ENCODE measurements at places on chromosomes 2 and 18. TPM values are rescaled to one million over a fixed set of nuclear protein-coding genes. Genes with fewer than 3 reads are reported as not detected.

DNA sequence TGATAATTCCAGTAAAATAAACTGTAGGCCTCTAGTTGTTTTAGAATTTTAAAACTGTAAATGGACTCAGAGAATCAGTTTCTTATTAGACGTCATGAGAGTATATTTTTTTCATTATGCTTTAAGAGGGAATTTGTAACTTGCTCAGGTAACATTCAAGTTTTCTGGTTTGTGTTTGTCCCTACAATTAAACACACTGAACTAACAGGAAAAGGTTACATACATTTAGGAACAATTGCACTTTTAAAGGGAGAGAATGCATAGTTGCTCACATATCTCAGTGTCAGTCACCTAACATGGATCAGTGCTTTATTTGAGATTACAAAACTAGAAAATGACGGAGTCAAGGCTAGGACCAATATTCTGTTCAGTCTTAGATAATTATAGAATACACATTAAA is 3.1 kb downstream of the COL3A1 start:
- no peak for DNase-seq

The CROCC2 gene
- 0.04 TPM for polyA plus RNA-seq

DNA sequence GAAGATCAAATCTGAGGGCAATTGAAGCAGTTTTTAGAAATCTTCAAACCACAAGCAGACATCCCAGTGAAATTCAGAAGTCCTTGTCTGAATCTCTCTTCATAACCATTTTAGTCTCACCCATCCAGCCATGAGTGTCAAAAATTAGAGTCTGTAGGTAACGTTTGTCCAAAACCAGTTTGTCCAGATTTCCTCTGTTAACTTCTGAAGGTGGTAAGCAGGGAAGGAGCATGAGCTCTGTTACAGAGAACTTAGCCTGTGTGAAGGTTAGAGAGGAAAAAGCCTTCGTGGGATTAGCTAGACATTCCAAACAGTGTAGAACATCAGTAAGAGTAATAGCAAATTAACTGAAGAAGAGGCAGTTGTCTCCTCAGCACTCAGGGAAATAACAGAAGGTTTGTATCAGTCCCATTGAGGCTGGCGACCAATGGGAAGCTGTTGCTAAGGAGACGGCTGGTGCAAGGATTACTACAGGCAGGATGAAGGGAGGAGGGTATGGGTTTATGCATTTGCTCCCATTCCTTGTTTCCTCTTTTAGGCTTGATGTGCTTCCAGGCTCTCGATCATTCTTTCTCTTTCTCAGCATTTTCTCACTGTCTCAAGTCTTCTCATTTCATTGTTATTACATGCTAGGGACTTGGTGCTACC is 8.7 kb upstream of the GPR155 start:
- no peak for DNase-seq

DNA sequence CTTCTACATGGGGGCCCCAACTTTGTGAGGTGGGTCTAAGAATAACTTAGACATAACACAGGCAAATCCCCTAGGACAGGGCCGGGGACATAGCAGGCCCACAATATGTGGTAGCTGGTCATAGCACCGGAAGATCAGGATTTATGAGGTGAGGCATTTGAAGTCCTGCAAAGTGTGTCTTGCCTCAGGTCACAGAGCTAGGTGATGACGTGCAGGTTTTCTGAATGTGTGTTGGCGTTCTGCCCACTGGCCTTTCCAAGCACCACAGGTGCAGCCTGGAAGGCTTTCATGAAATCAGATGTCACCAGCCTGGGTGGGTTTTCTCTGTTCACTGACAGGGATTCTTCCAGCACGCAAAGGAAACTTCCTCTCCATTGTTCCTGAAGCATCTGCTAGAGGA is 119.1 kb downstream of the LRATD1 start:
- DNase-seq, result no peak

DNA sequence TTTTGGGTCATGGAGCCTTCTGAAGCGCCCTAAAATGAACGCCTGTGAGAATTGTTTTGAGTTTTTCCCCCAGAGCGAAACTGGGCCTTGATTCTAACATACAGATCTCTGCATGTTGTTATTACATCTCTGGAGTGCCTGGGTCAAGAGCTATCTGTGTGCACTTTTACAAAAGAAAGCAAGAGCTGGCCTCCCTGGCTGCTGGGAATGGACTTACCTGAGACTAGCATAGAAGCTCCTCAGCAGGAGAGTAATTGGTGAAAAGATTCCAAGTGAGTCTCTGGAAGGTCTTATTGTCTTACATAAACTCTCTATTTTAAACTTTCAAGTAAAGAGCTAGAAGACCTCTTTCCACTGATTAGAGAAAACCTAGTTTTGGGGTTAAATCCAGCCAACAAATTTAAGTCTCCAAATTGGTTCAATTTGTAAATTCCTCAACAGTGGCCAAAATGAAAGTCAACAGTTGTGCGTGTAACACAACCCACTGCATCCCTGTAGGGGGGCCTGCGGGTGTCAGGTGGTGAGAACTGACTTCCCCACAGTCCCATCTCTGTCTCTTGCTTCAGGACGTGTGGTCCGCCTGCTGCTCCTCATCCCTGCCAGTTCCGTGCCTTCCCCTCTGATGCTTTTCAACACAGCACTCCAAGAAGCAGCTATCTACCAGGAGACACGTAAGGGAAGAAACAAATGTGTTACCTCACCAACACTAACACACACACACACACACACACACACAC is 206.1 kb downstream of the SH3BP4 start:
- DNase-seq, result no peak

DNA sequence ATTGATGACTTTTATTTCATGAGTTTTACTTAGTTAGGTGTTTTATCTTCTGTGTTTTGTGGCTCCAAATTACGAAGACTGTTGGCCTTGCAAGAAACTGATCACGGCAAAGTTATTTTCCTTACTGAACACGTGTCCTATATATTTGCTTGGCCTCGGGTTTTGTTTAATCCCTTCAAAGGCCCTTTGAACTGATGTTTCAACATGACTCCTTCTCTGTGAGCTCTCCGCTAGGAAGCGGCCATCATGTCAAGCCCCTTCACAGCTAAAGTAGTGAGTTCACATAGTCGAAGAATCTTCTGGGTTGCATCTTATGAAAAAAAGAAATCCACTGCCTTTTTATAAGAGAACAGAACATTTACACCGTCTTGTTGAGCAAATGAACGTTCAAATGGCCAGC is 159.3 kb downstream of the GBX2 start:
- no peak for DNase-seq

The DES gene
- 5.5 TPM for polyA plus RNA-seq

GRCh38 chr2:28997847-28998735 is 17.0 kb downstream of the TOGARAM2 start:
- DNase-seq, result no peak

- DNase-seq, result no peak
Observed at GRCh38 chr18:37396971-37397720, 168.5 kb downstream of the CELF4 start.

DNA sequence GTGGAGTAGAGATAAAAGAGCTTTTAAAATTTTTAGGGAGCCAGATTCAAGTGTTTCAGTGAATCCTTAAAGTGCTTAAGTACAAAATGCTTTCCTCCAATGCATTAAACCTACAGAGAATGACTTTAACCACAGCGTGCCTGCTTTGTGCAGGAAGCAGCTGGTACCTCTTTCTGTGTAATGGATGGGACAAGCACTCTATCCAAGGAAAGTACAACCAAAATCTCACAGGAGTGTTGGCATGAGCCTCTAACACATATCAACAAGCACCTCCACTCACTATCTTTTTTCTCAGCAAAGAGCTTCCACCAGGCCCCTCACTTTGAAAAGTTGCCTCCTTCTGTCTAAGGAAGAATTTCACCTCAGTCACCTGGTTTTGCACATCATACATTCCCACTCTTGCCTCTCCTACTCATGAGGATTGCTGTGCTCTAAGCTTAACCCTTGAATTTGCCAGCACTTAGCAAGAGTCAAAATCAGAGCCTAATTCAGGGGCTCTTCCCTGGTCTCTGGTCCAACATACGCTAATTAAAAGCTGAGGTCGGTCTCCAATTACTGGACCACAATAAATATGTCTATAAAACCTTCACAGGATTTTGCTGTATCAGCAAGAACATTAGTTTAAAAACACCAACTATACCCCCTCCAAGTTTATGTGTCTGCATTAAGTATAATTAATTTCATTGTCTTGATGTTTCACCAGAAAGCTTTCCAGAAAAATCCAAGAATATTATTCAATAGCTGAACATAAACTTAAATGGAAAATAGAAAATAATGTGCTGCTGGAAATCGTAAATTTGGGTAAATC is 68.9 kb downstream of the ZNF521 start:
- no peak for DNase-seq

- DNase-seq, result no peak
Observed at GRCh38 chr18:68482815-68483214, 232.1 kb downstream of the TMX3 start.

DNA sequence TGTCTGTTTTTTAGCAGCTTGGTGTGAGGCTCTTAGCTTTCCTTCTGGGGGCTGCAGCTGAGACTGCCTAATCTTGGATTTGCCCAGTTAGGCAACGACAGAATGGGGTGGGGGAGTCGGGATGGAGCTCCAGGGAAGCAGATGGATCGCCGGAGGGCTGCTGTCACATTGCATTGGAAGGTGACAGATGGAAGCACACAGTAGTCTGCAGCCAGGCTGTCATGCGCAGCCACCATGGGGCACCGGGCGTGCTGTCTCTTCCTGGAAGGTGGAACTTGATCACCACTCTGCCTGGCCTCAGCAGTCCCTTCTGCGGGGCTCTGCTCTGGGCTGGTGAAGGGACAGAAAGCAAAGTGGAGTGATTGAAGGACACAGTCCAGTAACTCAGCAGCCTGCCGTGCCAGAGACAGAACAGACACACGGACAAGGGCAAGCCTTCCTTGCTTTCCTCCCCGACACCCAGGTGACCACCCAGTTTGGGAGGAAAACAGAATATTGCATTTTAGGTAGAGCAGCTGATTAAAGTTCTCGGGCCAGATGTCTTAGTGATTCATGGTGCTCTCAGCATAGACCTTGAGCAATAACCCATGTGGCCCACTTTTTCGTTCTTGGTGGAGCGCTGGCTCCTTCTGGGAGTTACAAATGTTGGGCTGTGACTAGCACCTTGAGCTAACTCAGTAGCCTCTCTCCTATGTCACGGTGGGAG is 40.9 kb downstream of the RNF144A start:
- no peak for DNase-seq

- no peak for DNase-seq
Observed at GRCh38 chr18:78323453-78324197, 656.0 kb upstream of the SALL3 start.

GRCh38 chr2:229235131-229235914 is 35.8 kb downstream of the PID1 start:
- no peak for DNase-seq

DNA sequence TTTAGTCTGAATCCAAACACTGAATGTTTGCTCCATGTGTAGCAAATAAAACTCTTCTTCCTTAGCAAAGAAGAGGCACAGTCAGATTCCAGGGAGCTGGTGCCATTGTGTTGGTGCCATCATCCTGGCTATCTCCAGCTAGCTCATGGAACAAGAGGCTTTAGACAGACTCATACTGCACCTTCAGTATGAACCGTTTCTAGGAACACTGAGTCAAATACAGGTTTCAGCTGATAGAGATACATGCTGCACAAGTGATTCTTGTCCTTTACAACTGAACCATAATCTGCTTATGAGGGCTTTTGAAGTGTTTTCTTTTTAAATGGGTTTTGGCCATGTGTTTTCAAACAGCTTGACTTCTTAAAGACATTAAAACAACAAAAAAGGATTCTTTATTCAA is 57.9 kb downstream of the DYNC1I2 start:
- no peak for DNase-seq

The RTKN gene
- 55.3 TPM for polyA plus RNA-seq

DNA sequence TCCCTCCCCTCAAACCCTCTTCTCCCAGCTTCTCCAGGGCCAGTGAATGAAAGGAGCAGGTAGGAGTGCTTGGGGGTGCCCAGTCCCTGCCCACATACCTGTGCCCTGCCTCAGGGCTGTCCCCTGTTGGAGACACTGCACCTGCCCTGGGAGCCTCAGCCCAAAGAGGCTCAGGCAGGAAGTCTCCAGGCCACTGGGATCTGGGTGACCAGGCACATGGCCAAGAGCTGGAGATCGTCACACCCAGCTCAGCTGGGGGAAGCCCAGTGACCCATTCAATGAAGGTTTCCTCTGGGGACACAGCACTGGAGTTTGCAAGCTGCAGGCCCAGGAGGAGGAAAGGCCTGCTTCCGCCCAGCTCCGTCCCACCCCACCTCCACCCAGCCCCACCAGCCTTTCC is 156.4 kb downstream of the ZFP36L2 start:
- no peak for DNase-seq

DNA sequence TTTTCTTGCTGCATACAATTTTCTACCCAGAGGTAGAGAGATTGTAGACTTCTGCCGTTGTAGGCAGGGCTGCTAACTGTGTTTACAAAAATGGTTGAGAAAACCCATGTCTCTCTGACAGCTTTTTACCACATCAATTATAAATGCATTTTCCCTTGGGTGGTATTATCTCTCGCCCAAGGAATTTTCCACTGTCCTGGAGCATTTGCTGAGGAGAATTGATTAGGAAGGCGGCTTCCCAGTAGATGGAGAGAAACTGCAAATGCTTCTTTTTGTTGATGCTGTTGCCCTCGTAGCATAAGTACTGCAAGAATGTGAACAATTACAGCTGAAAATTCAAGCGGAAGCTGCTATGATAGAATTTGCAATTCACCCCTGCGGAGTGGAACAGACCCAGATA is 1007.7 kb upstream of the KLHL29 start:
- DNase-seq, result no peak

- DNase-seq, result no peak
Observed at GRCh38 chr2:38092196-38092902, 16.4 kb upstream of the CYP1B1 start.

The PDE1A gene
- 21.0 TPM for polyA plus RNA-seq

GRCh38 chr2:54476852-54477251 is 20.7 kb downstream of the SPTBN1 start:
- DNase-seq, result no peak

DNA sequence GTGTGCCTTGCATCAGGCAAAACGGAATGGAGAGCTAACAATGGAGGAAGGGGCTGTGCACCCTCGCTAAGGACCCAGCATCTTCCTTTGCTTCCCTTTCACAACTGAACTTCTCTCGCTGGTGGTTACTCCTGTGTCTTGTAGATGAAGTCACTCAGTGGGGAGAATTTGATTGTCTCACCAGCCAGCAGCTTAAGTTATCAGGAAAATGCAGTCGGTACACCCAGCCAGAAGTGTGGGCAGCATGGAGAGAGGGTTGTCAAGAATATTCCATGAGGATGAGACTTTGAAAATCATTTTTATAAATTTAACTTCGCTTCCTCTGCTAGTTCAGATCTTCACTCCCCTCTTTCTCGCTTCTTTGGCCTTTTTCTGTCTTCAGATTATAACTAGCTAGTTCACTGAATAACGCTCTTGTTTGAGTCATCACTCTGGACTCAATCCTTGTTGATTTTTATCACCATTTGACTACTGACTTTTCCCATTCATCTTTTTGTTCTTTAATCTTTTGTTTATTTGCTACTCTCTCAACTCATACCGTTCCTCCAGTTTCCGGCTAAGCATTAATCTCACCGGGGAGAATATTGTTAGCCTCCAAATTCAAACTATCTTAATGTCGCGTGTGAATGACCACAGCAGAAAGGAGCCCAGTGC is 221.7 kb downstream of the CD226 start:
- DNase-seq, result no peak
